ENCODE measurements at places on chromosomes 6 and 20.

DNA sequence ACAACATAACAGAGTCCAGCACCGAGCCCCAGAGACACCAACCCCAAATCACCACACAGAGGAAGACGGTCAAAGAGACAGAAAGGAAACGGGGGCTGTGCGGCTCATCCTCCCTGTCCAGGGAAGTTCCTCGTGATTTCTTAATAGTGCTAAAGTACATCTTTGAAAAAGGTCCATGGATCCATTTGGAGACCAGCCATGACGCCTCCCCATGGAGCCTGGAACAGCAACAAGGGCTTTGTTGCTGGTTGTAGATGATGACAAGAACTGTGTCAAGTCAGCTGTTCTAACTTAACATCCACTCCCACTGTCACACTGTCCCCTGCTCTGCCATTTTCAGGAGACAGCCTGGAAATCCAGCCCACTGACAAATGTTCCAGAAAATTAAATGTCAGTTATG is 99.7 kb downstream of the ATP9A start:
- no peak for DNase-seq

- DNase-seq, result no peak
These were observed 266.2 kb upstream of the ZFP64 start for GRCh38 chr20:52457826-52458225.

GRCh38 chr6:117483004-117483644 is 650 bp downstream of the DCBLD1 start:
- DNase-seq, result no peak

DNA sequence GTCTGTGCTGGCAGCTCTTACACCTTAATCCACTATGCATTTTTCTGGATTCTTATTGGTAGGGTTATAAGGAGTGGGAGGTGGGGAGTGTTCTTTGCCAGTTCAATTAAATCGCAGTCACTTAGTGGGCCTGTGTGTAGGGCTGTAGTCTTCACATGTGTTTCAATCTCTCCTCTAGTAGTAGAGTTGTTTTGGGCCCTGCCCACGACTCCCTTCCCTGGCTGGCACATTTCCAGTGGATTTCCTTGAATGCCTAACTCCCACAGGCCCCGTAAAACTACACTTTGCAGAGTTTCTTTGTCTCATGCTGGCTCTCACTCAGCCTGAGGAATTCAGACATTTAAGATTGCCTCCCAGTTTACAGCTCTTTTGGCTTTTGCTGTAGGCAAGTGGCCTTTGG is 414.0 kb upstream of the OPRM1 start:
- DNase-seq, result no peak

DNA sequence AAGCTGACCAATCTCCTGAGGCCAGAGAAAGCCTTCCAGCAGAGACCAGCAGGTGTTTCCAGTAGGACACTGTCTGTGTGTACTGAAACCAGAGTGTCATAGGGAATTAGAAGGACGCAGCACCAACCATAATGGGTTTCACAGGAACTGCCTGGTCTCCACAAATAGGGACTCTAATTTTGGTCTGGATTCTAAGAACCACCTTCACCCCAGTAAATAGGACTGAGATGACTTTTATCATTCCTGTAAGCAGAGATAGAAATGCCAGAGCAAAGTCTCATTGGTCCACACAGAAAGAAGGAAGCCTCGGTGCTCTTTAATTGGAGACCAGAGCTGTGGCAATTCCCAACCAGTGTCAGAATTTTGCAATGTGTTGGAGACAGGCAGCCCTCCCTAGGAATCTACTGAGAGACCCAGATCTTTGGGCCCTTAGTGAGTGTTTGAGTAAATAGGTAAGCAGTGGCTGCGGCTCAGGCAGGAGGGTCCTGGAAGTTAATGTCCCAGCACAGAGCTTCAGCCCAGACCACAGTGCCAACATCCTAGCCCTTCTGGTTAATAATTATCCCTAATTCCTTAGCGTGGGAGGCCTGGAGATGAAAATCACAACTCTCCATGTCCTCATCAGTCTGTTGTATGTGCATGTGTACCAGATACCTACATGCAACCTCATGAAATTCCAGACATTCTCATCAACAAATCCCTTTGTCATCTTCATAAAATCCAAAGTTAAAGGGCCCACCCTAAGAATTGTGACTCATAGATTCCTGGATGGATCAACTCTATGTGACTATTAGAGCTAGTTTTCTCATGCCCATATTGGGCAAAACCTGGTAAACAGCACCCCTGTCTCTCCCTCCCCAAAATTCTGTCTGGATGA is 81.2 kb downstream of the UNC5CL start:
- DNase-seq, result no peak

DNA sequence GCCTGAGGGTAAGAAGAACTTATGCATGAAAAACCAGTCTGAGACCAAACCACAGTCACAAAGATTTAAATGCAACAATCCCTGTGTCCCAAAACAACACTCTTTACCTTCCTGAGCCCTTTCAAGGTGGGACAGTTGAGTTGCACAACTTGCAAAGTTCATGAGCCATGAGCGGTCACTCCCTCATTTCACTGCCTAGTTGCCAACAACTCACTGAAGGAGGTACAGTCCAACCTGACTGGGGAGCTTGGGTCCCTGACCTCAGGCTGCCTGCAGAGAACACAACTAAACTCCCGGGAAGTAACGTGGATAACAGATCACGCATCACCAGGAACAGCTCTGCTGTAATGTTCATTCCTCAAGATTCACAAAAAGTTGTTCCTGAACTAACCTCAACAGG is 69.4 kb downstream of the MBOAT1 start:
- DNase-seq, result no peak

GRCh38 chr6:16006681-16007080 is 122.2 kb upstream of the MYLIP start:
- no peak for DNase-seq

All from GM12878 (cell line).